ENCODE measurements at places on chromosomes 5 and 9.

DNA sequence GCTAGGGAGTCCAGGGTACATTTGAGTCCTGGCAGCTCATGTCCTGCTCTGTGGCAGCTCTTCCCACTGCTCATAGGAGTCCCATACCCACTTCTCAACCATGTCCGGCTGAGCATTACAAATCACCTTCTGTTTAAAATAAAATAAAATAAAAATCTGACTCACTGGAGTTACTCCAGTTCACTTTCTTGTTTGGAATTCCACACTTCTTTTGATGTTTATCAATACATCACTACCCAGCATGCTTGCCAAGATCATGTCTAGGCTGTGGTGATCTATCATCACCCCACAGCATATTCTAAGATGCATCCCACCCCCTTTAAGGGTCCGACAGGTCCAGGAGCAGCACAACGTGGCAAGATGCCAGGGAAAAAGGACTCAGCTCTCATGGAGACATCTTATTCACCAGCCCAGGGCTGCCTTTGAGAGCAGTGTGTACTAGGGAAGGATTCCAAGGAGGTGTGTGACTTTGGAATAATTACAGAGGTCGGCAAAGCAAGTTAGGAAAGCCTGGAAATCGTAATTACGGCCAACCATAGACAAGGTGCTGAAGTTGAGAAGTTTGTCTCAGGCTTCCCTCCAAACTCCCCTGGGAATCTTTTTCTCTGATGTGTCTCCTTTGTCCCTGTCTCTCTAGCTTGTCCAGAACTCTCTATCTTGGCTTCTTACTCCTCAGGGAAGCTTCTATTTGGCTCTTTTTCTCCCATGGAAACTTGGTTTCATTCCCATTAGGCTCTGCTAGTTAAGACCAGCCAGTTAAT, 111.4 kb upstream of the SLC1A3 start:
- DNase-seq = no peak

GRCh38 chr5:172164769-172165212, 23.2 kb downstream of the STK10 start:
- no peak for DNase-seq

DNA sequence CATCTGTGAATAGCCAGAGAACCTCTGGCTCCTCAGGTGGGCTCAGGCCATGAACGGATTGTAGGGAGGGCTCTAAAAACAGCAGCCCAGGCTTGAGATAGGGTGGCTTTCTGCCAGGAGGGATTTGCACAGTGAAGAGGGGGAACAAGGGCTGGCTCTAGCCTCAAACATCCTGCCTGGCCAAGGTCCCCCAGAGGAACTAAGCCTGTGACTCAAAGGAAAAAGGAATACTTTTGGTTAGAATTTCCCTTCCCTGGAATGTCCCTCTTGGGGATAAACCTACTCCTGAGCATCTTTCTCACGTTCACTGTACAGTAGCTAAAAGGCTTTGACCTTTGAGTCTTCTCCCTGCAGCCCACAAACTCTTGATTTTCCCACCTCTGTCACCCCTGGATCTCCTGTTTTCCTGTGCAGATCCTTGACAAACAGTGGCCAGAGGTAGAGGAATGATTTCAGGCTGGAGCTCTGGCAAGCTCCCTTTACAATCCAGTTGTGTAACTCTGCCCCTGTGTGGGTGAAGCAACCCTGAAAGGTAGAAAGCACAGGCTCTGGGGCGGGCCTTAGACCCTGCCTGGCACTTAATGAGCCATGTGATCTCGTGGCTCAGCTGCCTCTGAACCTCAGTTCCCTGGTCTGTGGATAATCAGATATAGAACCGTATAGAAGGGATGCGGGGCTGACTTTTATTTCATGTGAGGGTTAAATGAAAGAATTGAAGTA, 17.4 kb downstream of the SEC61B start:
- no peak for DNase-seq

DNA sequence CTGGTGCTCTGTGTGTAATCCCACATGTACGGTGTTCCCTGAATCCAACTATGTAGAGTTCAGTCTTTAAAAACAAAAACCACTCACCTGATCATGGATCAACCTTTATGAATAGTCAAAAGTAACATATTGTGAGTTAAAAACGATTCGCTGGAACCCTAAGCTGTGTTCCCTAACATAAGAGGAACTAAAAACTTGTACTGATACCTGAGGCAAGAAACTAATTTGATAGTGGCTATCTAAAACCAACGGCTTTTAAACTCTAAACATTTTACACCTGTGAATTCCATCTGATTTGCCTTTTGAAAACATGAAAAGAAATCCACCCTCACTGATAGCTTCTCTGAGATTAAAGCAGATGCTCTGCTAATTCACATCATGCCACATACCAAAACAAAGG, 101.5 kb downstream of the DEPDC1B start:
- no peak for DNase-seq

DNA sequence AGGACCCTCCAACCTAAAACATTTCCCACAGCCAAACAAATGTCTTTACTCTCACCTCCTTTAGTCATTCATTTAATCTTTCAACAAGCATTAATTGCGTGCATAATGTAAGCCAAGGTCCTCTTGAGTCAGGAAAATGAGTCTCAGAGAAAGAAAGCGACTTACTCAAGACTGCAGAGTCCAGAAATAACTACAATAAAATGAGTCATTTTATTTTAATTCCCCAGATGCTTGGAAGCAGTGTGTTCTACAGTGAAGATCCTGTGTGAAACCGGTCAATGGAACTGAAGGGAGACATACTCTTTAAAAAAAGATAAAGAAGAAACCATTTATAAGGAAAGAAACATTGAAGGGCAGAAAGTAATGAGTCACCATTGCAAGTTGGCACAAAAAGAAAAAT, 513.7 kb downstream of the CDK5RAP2 start:
- no peak for DNase-seq

GRCh38 chr5:68648944-68649857, 433.6 kb downstream of the PIK3R1 start:
- no peak for DNase-seq

- no peak for DNase-seq
Observed at GRCh38 chr5:73810429-73810828, 184.4 kb downstream of the ARHGEF28 start.

DNA sequence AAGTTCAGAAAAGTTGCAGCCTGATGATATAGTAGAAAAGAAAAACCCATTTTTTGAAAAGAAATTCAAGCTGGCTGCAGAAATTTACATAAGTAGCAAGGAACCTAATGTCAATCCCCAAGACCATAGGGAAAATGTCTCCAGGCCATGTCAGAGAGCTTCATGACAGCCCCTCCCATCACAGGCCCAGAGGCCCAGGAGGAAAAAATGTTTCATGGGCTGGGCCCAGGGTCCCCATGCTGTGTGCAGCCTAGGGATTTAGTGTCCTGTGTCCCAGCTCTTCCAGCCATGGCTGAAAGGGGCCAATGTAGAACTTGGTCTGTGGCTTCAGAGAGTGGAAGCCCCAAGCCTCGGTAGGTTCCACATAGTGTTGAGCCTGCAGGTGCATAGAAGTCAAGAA, 220.3 kb downstream of the CSNK1G3 start:
- DNase-seq = no peak

DNA sequence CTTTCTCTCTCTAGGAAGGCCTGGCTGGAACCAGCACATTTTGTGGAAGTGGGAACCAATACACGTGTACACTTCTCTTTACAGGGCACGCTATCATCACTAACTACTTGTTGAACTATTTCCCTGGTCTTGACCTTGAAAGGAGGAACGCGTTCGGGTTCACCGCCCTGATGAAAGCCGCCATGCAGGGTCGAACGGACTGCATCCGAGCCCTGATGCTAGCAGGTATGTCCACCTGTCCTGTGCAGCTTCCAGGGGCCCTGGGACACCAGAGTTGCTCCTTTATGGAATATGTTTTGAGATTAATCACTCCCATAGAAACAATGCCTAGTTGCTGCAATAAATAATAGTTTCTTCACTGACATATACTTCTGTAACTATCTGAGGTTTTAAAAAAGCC, 74.1 kb downstream of the ANKRD33B start:
- DNase-seq = peak; percentile 48

DNA sequence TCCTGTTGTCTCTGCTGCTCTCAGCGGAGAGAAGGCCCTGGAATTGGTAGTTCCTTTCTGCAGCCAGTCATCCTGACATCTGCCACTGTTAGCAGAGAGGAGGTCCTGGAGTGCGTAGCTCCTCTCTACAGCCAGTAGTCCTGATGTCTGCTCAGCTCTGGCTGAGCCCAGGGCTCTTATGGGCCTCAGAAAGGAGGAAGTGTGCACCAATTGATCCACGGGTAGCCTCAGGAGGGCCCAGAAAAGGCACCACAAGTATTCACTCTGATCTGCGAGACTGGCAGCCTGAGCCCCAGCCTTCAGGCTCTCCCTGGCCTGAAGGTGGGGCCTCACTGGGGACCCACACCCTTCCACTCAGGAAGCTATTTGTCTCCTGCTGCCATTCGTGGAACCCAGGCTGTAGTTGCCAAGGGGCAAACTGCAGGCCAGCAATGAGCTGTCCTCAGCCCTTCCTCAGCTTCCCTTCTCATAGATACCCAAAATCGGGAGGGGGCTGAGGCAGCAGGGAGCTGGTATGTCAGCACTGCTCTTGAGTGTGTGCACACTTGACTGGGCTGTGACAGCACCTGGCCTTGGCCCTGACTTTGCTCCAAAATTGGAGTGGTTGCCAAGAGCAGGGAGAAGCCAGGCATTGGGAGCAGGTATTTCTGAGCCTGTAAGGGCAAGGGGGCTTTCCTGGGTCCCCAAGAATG, 1049.5 kb upstream of the ACO1 start:
- DNase-seq = no peak

GRCh38 chr5:132059696-132060500, 557 bp upstream of the IL3 start:
- no peak for DNase-seq

GRCh38 chr9:91558879-91559278, 135.2 kb upstream of the NFIL3 start:
- DNase-seq = no peak

GRCh38 chr9:137620048-137620405, 1.2 kb downstream of the EHMT1 start:
- no peak for DNase-seq

DNA sequence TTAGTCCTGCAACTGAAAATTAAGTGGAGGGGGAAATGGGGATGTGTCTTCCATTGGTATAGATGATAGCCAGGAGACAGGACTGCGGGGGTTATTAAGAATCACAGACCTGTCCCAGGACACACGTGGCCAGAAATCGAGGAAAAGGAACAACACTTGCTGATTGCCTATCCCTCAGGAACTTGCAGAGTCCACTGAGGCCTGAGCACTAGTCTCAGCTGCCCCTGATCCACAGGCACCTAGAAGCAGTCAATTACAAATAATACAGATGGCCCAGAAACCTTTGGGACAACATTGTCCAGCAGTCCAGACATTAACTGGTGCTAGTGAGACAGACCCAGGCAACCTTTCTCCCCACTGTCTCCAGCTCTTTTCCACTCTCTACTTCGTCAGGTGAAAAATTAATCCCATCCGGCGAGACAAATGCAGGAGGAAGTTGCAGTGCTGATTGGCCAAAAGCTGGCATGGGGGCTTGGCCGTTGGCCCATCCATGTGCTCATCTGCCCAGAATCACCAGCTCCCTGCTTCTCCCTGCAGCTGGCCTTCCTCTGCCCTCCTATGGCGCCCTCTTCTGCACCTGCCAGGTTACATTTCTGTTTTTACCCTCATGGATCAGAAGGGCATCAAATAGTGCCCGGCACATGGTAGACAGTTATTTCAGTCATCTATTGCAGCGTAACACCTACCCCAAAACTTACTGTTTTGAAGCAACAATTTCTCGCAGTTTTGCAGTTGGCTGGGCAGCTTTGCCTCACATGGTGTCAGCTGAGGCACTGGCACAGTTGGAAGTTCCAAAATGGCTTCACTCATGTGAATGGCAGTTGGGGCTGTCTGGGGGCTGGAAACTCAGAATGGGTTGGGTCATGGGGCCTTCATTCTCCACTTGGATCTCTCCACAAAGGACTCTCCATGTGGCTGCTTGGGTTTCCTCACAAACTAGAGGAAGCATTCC, 3.6 kb upstream of the B4GALT1 start:
- DNase-seq = peak; percentile 72

DNA sequence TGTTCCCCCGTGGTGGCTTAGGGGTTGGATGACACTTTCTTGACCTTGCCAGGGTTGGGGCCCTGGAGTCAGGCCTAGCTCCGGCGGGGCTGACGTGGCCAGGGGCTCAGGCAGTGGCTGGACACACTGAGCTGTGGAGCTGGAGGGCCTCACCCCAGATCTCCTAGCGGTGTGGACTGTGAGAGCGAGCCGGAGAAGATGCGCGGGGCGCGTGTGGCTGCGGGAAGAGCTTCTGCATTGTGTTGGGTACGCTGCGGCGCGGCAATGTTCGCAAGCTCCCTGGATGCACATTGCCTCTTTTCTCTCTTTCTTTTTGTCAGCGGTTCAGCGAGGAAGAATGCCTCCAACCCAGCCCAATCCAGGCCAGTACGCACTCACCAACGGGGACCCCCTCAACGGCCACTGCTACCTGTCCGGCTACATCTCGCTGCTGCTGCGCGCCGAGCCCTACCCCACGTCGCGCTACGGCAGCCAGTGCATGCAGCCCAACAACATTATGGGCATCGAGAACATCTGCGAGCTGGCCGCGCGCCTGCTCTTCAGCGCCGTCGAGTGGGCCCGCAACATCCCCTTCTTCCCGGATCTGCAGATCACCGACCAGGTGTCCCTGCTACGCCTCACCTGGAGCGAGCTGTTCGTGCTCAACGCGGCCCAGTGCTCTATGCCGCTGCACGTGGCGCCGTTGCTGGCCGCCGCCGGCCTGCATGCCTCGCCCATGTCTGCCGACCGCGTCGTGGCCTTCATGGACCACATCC, 4.8 kb downstream of the NR2F1 start:
- no peak for DNase-seq

DNA sequence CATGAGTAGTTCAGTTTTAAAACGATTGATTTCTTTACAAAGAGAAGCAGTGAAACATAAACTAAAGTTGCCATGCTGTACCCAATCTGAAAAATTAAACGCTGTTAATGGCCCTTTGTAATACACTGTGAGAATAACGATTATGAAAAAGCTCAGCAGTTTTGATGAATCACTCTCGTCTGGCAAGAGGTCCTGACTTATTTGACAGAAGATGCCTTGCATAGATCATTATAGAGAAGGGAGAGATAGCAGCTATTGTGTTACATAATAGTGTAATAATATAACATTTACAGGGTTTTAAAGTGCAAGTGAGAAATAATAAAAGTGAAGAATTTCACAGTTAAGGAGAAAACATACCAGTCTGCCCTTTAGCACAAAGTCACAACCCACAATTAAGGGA, 361.5 kb upstream of the CDH10 start:
- no peak for DNase-seq

- no peak for DNase-seq
Observed at GRCh38 chr5:124262470-124262869, 484.0 kb downstream of the ZNF608 start.

All from suppressor macrophage (primary cell).